HT1080 (cell line): ENCODE measurements at places on chromosomes 2 and 18. TPM values are rescaled to one million over a fixed set of nuclear protein-coding genes. Genes with fewer than 3 reads are reported as not detected.

Gene SH3RF3
- 4.1 and 5.0 TPM in 2 replicates for total RNA-seq

Gene DPP4
- total RNA-seq: not detected in 2 replicates

Gene REEP1
- 0.13 TPM in 1 of 2 replicates, not detected in the other for total RNA-seq

Gene FNDC4
- total RNA-seq: 0.88 and 1.2 TPM in 2 replicates

Gene RNF125
- 2.1 and 2.3 TPM in 2 replicates for total RNA-seq

Gene HOXD8
- total RNA-seq: 8.9 and 9.5 TPM in 2 replicates

GRCh38 chr2:217946051-217946450, 56.7 kb downstream of the TNS1 start:
- no peak for DNase-seq

- DNase-seq: peak; percentile 33
Observed at GRCh38 chr18:21682371-21683051, 22.1 kb downstream of the ABHD3 start.

- DNase-seq: no peak
Observed at GRCh38 chr18:4986677-4987076, 210.4 kb downstream of the AKAIN1 start.

DNA sequence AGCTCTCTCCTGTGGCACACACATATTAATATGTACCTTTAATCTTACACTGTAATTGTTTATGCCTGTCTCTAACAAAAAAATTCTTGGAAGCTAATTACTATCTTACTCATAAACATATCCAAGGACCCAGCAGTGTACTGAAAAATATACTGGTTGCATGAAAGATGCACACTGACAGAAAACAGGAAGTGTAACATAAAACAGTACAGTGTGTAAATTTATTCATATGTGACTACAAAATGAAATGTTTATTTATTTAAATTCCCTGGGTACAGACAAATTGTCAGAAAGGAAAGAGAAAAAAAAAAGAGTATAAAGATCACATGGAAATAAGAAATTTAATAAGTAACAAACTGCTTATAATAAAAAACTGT, 28.5 kb downstream of the TMEM131 start:
- no peak for DNase-seq

DNA sequence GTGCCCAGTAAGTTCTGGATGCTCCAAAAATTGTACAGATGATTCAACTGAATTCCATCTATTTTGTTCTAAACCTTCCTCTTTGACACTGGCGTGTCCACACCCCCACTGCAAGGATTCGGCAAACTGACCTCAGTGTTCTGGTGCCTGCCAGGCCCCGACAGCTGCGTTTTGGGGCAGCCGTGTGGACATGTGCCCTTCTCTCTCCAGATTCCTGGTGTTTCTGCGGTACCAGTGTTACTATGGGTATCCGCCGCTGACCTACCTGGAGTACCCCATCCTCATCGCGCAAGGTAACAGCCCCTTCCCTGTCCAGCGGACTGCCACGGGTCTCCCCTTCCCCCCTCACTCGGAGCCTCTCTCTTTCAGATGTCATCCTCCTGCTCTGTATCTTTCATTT, 5.0 kb downstream of the SLC66A3 start:
- DNase-seq: no peak

DNA sequence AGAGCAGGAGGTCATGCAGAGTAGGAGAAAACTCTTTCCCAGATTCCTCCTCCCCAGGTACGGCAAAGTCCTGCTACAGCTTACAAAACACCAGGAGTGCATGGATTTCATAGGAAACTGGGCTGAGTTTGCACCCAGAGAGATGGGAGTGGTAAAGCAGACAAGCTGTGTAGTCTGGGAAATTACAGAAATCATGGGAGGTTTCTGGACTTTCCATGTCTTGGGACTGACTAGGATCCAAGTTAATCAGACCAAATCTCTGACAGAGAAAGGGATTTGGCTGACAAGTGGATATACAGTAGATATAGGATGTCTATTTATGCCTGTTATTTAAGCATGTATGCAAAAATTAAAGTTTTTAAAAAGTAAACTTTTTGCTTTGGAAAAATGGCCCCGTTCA, 205.4 kb upstream of the ACVR2A start:
- DNase-seq: no peak

- peak; percentile 34 for DNase-seq
Observed at GRCh38 chr18:61635901-61636528, 256.8 kb downstream of the RNF152 start.
